ENCODE measurements at places on chromosomes 2 and 18. TPM values are rescaled to one million over a fixed set of nuclear protein-coding genes. Genes with fewer than 3 reads are reported as not detected.
A peak's percentile ranks its signal among the peaks of the same experiment; 100 is the strongest.

The C2orf66 gene
- total RNA-seq = not detected

The PID1 gene
- total RNA-seq = 14.5 TPM

The CTAGE1 gene
- total RNA-seq = not detected

The BOLL gene
- 0.45 TPM for total RNA-seq

The HES6 gene
- 8.6 TPM for total RNA-seq

The CCDC102B gene
- 16.6 TPM for total RNA-seq

GRCh38 chr2:7633566-7634153 lies 716.4 kb downstream of the RNF144A start:
- DNase-seq = no peak
- H3K27me3 ChIP-seq = no peaks in the 10 kb centered on the region
- no peak overlapping the region for H3K4me3 ChIP-seq
- H3K4me1 ChIP-seq = no peaks in the 10 kb centered on the region
- no peak overlapping the region for H3K27ac ChIP-seq
- H3K36me3 ChIP-seq = no peaks in the 10 kb centered on the region

GRCh38 chr2:46831051-46831868 lies 84.3 kb downstream of the MCFD2 start:
- no peaks in the 10 kb centered on the region for H3K27me3 ChIP-seq
- H3K27ac ChIP-seq = no peak overlapping the region
- no peak for DNase-seq
- H3K4me1 ChIP-seq = peaks cover 3% of the 10 kb centered on the region
- no peaks in the 10 kb centered on the region for H3K36me3 ChIP-seq

DNA sequence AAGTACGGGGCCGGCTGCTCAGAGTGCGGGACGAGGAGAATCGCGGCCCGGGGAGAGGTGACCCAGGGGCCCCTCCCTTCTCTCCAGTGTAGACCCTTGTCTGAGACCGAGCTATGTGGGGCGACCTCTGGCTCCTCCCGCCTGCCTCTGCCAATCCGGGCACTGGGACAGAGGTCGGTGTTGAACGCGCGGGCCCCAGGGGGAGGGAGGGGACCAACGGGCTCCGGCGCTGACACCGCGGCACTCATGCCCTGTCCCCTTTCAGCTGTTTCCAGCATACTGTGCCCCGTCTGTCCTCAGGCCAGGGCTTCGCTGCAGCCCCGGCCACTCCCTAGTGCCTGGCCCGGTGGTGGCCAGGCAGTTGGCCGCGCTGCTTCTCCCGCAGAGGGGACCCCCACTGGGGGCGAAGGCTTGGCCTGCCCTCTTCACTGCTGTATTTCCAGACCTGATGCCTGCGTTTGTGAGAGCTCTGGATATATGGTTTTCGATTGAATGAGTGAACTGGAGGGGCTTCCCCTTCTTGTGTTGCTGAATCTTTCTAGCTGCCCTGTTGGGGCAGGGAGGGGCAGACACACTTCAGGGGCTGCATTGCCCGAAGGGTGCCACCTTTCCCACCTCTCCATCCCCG lies 809 bp downstream of the DBI start:
- peak overlapping the region; percentile 56 for H3K27ac ChIP-seq
- H3K27me3 ChIP-seq = no peaks in the 10 kb centered on the region
- H3K4me1 ChIP-seq = peaks cover 15% of the 10 kb centered on the region
- peak overlapping the region; percentile 66 for H3K4me3 ChIP-seq
- H3K36me3 ChIP-seq = peaks cover 37% of the 10 kb centered on the region

GRCh38 chr2:112542984-112543661 lies 858 bp downstream of the POLR1B start:
- no peak for DNase-seq
- peak overlapping the region; percentile 92 for H3K4me3 ChIP-seq
- no peaks in the 10 kb centered on the region for H3K36me3 ChIP-seq
- no peaks in the 10 kb centered on the region for H3K27me3 ChIP-seq
- H3K4me1 ChIP-seq = peaks cover 21% of the 10 kb centered on the region

DNA sequence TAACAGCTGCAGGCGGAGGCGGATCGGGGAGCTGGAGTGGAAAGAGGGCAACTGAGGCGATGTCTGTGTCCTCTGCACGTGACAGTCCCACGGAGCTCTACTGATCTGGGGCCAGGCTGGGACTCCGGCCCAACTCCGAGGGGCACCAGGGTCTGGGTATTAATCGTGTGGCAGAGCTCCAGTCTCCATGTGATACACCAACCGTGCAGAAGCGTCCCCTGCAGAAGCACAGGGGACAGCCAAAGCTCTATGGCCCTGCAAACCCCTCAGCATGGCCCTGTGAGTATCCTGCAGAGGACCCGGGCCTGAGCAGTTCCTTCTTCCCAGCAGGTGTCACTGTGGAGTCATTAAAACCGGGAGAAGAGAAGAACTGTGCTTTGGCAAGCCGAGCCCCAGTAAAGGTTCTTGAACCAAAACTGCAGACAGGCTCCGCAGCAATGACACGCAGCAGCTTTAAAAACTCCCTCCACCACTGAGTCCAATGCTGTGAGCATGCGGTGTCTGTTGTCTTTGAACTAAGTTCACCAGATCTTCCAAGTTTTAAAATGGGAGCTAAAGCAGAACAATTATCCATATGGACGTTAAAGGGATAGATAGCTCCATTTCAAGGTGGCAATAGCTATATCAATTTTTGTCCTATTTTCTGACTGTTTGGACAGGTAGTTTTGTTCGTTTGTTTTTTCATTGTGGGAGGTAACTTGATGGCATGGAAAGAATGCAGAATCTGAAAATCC lies 79.4 kb downstream of the TMEM182 start:
- H3K36me3 ChIP-seq = no peaks in the 10 kb centered on the region
- H3K27ac ChIP-seq = no peak overlapping the region
- DNase-seq = peak; percentile 31
- no peaks in the 10 kb centered on the region for H3K27me3 ChIP-seq

GRCh38 chr18:22191346-22191695 lies 21.9 kb downstream of the GATA6 start:
- peaks cover 10% of the 10 kb centered on the region for H3K4me1 ChIP-seq
- H3K4me3 ChIP-seq = no peak overlapping the region
- no peak overlapping the region for H3K27ac ChIP-seq
- H3K36me3 ChIP-seq = no peaks in the 10 kb centered on the region
- DNase-seq = no peak
